ENCODE measurements at places on chromosomes 16 and 17.
A peak's percentile ranks its signal among the peaks of the same experiment; 100 is the strongest.

GRCh38 chr17:5516060-5516792 lies 29.9 kb downstream of the MIS12 start:
- DNase-seq = no peak

DNA sequence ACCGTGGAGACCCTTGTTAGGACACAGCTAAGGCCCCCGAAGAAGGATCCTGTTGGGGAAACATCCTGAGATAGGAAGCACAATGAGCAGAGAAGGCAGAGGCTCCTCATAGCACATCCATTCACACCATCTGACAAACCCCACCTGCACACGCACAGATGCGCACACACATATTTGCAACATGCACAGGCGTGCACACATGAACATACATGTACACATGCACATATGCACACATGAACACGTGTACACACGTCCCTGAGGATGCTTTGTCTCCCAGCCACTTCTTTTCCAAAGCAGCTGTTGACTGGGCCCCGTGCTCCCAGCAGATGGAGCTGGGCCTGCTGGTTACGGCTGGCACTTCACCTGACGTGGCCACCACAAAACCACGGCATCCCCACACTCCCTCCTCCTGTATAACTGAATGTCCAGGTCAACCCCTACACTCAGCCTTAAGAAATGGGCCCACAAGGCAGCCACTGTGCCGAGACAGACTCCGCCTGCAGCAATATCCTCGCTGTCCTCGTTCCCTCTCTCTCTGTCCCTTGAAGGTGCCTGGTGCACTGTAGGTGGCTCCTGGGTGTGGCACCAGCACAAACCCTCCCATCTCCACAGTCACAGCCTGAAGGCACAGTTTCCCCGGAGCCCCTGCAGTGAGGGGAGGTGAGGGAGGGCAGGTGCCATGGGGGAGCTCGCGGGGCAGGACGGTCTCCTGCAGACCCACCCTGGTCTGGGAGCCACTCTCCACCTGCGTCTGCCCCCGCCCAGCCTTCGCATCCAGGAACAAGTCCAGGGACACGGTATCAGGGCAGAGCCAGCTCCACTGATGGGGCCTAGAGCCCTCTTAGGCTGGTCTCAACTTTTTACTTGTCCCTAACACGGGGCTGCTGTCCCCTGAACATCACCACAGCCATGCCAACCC lies 183.0 kb downstream of the RBFOX3 start:
- DNase-seq = no peak

- no peak for DNase-seq
Measured at GRCh38 chr17:79946352-79947231, 89.1 kb downstream of the TBC1D16 start.

DNA sequence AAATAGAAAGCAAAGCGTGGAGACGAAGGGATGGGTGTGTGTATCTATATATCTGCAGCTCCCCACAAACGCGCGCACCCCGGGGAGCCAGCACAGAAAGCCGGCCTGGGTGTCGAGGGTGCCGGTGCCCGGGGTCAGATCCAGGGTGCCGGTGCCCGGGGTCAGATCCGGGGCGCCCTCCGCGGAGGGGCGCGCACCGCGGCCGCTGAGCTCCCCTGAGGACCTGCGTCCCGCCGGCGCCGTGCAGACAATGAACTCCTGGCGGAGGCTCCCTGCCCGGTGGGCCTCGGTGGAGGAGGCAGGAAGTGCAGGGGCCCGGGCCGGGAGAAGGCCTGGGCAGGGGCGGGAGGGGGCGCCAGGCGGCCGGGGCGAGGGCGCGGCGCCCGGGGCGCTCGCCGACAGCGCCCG lies 1.1 kb downstream of the ZNF423 start:
- DNase-seq = peak; percentile 44

DNA sequence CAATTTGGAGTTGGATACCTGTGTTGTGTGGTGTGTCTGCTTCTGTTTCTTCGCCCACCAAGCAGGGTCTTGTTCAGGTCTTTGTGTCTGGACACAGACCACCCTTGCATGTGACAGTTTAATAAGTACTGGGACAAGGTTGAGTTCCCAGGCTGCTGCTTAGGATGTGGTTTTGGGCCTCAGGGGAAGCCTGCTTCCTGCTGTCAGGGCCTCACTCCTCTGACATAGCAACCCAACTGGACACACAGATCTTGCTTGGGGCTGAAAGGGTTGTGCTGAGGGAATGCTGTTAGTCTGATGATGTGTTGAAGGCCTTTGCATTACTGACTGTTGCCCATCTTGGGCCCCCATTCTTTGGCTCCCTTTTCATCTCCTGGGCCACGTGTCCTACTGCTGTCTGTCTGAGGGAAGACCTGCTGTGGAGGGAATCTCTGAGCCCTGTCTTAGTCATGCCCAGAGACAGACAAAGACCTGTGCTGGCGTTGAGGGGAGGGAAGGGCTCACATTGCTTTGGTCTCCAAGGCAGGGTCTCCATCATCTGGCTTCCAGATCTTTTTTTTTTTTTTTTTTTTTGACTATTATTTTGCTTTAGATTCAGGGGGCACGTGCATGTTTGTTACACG lies 4.7 kb upstream of the TGFB1I1 start:
- DNase-seq = no peak

Data from NCI-H2171 treated with DMSO at 0.1 percent for 48 hours (cell line).